ENCODE measurements at places on chromosomes 7 and 10.

DNA sequence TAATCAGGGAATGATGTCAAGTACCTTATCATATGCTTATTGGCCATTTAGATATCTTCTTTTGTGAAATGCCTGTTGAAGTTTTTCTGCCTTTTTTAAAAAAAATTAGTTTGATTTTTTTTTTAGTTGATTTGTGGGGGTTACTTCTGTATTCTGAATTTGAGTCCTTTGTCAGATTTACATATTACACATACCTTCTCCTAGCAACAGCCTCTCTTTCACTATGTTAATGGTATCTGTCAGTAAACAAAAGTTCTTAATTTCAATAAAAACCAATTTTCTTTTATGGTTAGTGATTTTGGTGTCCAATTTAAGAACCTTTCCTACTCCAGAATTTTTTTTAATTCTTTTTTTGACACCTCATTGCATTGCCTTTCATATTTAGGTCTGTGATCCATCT lies 52.0 kb downstream of the CSGALNACT2 start:
- H3K4me1 ChIP-seq = peaks cover 2% of the 10 kb centered on the region
- no peaks in the 10 kb centered on the region for H3K27me3 ChIP-seq
- H3K4me3 ChIP-seq = no peak overlapping the region
- no peak for DNase-seq

DNA sequence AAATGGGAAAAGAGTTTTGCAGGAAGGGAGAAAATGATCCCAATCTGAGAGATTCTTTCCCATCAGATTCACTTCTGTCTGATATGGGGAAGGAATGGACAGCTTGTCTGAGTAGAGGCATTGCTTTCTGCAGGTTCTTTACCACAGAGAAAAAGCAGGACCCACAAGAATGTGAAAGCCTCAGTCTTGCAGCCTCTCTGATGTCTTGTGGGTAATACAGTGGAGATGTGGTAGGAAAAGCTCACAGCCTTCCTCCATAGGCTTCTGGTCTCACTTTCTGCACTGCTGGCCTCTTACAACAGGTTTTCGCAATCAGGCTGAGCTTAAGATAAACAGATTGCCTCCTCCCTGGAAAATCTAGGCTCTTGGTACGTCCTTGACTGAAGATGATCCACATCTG lies 551 bp downstream of the IFIT1 start:
- H3K27ac ChIP-seq = peak overlapping the region; percentile 94
- peak overlapping the region; percentile 89 for H3K4me3 ChIP-seq
- peaks cover 37% of the 10 kb centered on the region for H3K4me1 ChIP-seq
- H3K27me3 ChIP-seq = no peaks in the 10 kb centered on the region
- DNase-seq = no peak

DNA sequence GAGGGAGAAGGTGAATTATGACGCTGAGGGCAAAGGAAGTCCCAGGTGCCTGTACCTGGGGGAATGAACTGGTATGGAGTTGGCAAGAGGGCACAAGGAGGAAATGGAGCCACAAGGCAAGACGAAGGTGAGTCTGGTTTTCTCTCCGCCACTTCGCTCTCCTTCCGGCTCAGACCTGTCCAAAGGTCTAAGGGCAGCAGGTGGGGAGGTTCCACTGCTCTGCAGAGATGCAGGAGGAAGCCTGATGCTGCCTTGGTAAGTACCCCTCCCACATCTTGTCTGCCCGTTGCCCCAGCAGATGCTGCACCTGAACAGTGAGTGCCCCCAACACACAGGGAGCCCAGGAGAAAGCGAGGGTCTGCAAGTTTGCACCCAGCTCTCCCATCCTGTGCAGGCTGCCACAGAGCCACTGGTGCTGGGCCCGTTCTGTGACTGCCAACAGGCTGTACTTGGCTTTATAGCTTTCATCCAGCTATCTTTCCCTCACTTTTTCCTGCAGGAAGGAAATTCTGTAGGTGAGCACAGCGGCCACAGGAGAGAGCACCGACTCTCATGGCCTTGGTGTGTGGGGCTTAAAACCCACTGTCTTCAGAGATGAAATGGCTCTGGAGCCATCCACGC lies 235.2 kb downstream of the COBL start:
- no peaks in the 10 kb centered on the region for H3K36me3 ChIP-seq
- H3K27me3 ChIP-seq = no peaks in the 10 kb centered on the region
- H3K4me1 ChIP-seq = no peaks in the 10 kb centered on the region

DNA sequence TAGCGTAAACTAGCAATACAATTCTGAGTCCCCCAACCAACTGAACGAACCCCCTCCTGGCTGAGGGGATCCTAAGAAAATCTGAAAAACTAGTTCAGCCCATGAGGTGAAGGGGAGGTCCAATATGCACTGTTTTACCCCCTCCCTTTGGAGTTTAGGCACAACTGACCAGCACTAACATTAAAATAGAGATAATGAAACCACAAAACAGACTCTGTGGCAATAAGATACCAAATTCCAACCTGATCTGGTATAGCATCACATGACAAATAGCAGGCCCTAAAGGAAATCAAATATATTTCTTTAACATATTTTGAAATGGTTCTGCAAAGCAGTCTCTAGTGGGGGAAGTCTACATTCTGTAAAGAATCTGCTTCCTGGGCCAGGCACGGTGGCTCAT lies 522.5 kb downstream of the TYW1 start:
- H3K4me3 ChIP-seq = no peak overlapping the region
- no peaks in the 10 kb centered on the region for H3K4me1 ChIP-seq
- no peak overlapping the region for H3K27ac ChIP-seq
- no peaks in the 10 kb centered on the region for H3K36me3 ChIP-seq

DNA sequence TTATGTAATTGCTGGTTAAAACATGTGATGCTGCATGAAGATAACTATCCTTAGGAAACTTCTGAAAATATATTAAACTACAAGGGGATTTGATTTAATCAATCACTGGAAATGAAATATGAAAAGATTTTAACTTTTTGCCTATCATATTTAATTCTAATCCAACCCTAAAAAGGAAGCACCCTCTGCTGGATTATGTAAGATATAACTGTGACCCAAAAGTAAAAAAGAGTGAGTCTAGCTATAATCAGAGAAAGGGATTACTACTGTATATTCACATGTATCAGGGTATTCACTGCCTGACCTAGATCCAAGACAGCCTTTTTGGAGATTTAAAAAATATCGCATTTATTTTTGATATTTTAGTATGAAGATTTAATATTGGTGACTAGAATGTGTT lies 295.5 kb downstream of the MDFIC start:
- H3K27me3 ChIP-seq = peaks cover 2% of the 10 kb centered on the region
- H3K27ac ChIP-seq = peak overlapping the region; percentile 4
- H3K4me3 ChIP-seq = no peak overlapping the region
- no peaks in the 10 kb centered on the region for H3K36me3 ChIP-seq
- no peaks in the 10 kb centered on the region for H3K4me1 ChIP-seq

GRCh38 chr7:100951172-100951571 lies 1.8 kb downstream of the MUC3A start:
- no peaks in the 10 kb centered on the region for H3K36me3 ChIP-seq
- no peaks in the 10 kb centered on the region for H3K4me1 ChIP-seq
- no peak overlapping the region for H3K27ac ChIP-seq
- DNase-seq = no peak

DNA sequence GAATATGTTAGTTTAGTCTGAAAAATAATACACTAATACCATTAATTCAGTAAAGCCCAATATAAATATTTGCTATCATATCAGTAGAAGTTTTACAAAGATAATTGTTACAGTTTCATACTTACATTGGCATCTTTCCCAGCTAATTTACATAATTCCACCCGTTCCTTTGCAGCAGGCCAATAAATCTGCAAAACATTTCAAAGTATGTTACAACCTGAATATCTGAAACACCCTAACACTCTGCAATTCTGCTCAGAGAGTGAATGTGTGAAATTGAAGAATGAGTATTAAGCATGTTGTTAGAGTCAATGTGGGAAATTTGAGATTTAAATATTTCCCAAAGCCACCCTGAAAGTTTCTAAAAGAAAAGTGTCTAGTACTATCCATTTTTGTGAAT lies 105.5 kb downstream of the SEMA3D start:
- H3K27me3 ChIP-seq = no peaks in the 10 kb centered on the region
- H3K36me3 ChIP-seq = no peaks in the 10 kb centered on the region
- no peak overlapping the region for H3K27ac ChIP-seq
- no peaks in the 10 kb centered on the region for H3K4me1 ChIP-seq

DNA sequence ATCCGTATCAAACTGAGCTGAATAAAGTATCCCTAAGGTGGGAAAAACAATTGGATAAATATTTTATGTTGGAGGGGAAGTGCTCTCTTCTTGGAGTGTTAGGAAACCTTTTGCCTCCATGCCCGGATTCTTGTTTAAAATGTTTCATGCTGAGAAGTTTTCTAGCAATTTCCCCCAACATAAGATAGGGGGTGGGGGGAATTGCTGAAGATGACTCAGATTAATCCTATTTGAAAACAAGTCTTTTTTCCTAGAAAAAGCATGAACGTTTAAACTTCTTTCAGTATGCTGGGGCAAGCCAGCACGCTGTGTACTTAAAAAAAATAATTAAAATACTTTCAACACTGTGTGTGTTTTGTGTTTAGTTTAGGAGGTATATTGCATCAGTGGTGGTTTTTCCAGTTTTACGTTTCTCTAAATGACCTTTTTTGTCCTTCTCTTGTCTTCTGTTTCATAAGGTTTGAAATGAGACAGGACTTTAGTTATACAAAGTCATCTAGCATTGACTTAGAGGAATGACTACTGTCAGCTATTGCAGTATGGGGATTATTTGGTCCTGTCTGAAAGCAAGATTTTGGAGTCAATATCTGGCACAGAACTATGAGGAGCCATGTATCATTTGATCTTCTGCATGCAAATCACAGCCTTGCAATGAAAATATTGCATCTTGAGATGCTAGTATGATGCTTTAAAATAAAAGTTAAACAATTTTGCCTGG lies 295.9 kb downstream of the GATA3 start:
- no peaks in the 10 kb centered on the region for H3K4me1 ChIP-seq
- no peak for DNase-seq
- H3K27me3 ChIP-seq = no peaks in the 10 kb centered on the region
- H3K27ac ChIP-seq = no peak overlapping the region
- no peak overlapping the region for H3K4me3 ChIP-seq

- H3K27me3 ChIP-seq = peaks cover 11% of the 10 kb centered on the region
- no peak overlapping the region for H3K27ac ChIP-seq
- H3K4me1 ChIP-seq = no peaks in the 10 kb centered on the region
- no peak for DNase-seq
- H3K36me3 ChIP-seq = no peaks in the 10 kb centered on the region
Measured at GRCh38 chr10:78779339-78779955, 289.3 kb upstream of the ZMIZ1 start.

- H3K4me1 ChIP-seq = no peaks in the 10 kb centered on the region
- H3K27ac ChIP-seq = no peak overlapping the region
- H3K27me3 ChIP-seq = no peaks in the 10 kb centered on the region
- no peak for DNase-seq
- no peak overlapping the region for H3K4me3 ChIP-seq
- no peaks in the 10 kb centered on the region for H3K36me3 ChIP-seq
Measured at GRCh38 chr7:125506331-125506730, 576.7 kb upstream of the POT1 start.

DNA sequence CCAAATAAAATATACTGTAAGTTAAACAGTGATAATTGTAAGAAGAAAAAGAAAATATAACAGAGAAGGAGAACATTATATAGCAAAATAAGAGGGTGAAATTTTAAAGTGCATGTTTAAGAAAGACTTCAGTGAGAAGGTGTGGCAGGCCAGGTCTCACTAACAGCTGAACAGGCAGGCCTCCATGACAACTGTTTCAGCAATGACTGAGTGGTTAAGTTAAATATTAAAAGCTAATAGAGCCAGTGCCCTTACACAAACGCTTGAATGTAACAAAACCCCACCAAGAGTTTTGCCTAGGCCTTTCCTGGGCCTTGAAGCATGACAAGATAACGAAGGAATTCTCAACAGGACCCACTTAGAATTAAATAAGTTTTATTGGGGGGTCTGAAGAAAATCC lies 32.6 kb downstream of the CFAP43 start:
- no peak overlapping the region for H3K27ac ChIP-seq
- no peak overlapping the region for H3K4me3 ChIP-seq
- DNase-seq = no peak
- no peaks in the 10 kb centered on the region for H3K36me3 ChIP-seq

DNA sequence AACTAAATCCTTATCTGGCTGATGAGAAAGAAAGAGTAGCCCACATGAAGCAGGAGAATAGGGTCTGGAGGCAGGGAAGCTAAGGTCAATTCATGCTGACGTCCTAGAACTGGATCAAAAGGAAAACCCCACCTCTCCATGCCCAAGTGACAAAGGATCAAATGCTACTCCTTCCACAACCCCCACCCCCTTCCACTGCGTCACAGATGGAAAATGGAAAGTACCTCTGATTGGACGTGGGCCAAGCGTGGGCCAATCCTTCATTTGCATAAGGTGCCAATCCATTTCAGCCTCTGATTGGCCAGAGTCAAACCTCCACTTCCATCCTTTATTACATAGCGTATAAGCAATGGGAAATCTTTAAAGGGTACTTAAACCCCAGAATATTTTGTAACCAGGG lies 431.3 kb upstream of the ETV1 start:
- no peaks in the 10 kb centered on the region for H3K36me3 ChIP-seq
- H3K4me3 ChIP-seq = no peak overlapping the region
- H3K27ac ChIP-seq = no peak overlapping the region

GRCh38 chr10:126663328-126663727 lies 7.2 kb downstream of the C10orf90 start:
- DNase-seq = no peak
- H3K27ac ChIP-seq = no peak overlapping the region
- H3K4me3 ChIP-seq = no peak overlapping the region
- H3K36me3 ChIP-seq = no peaks in the 10 kb centered on the region

GRCh38 chr7:138008588-138009349 lies 6.9 kb upstream of the CREB3L2 start:
- peaks cover 4% of the 10 kb centered on the region for H3K27me3 ChIP-seq
- H3K27ac ChIP-seq = no peak overlapping the region
- peaks cover 3% of the 10 kb centered on the region for H3K4me1 ChIP-seq
- no peak overlapping the region for H3K4me3 ChIP-seq
- DNase-seq = peak; percentile 60
- no peaks in the 10 kb centered on the region for H3K36me3 ChIP-seq

- H3K27ac ChIP-seq = no peak overlapping the region
- peaks cover 19% of the 10 kb centered on the region for H3K4me1 ChIP-seq
- no peak for DNase-seq
- H3K4me3 ChIP-seq = no peak overlapping the region
Measured at GRCh38 chr10:14609178-14609577, 165.5 kb downstream of the FAM107B start.

DNA sequence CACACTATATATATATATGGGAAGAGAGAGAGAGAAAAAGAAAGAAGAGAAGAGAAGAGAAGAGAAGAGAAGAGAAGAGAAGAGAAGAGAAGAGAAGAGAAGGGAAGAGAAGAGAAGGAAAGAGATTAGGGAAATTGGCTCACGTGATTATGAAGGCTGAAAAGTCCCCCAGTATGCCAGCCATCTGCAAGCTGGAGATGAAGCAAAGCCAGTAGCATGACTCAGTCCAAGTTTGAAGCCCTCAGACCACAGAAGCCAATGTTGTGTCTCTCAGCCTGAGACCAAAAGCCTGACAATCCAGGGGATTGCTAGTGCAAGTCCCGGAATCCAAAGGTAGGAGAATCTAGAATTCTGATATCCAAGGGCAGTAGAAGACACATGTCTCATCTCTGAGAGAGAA lies 206.3 kb upstream of the PRSS1 start:
- no peak overlapping the region for H3K4me3 ChIP-seq
- H3K27me3 ChIP-seq = no peaks in the 10 kb centered on the region
- no peaks in the 10 kb centered on the region for H3K36me3 ChIP-seq
- no peak for DNase-seq

Data from naive thymus-derived CD8-positive, alpha-beta T cell (primary cell).